ENCODE measurements at places on chromosomes 1 and 21. TPM values are rescaled to one million over a fixed set of nuclear protein-coding genes. Genes with fewer than 3 reads are reported as not detected.

Gene DNALI1
- total RNA-seq: 0.26 TPM

Gene CFHR1
- not detected for total RNA-seq

DNA sequence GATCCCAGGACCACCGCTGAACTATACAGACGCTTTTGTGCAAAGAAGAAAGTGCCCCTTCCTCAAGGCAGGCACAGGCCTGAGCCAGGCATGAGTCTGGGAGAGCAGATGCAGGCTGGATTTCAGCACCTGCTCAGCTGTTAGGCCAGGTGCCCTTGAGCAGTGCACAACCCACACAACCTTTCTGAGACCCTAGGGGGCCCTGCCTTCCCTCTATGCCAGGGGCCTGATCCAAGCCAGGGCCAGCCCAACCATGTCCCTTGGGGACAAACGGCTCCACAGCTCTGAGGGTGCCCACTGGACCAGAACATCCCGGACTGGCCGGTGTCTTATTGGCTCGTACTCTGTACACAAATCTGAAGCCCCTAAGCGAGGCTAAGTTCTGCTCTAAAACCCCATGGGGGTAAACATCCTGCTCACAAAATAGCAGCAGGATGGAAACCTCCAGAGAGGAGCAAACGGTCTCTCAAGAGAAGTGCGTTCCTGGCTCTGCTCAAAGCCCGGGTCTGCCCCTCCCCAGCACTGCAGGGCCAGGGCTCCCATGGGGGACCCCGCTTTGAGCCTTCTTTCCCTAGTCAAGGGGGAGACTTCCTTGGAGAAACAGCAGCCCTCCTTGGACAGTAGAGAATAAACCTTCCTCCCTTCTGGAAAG lies 275.1 kb downstream of the NPHP4 start:
- no peak for DNase-seq

- peak; percentile 80 for DNase-seq
These were observed 17.3 kb upstream of the PCSK9 start for GRCh38 chr1:55021942-55022546.

- DNase-seq: no peak
These were observed 53.1 kb downstream of the S100B start for GRCh38 chr21:46551636-46552241.
